IgD-negative memory B cell (primary cell): ENCODE measurements at places on chromosomes 4 and X. TPM values are rescaled to one million over a fixed set of nuclear protein-coding genes. Genes with fewer than 3 reads are reported as not detected.

Gene JADE1
- 34.6 TPM for polyA plus RNA-seq

Gene MAGEC2
- not detected for polyA plus RNA-seq

Gene IL2
- polyA plus RNA-seq = not detected

Gene GAGE13
- not detected for polyA plus RNA-seq

Gene PPEF2
- not detected for polyA plus RNA-seq

Gene CD99L2
- 8.9 TPM for polyA plus RNA-seq

Gene TRAM1L1
- not detected for polyA plus RNA-seq

Gene ENOX2
- polyA plus RNA-seq = 19.1 TPM

Gene PRDM8
- polyA plus RNA-seq = 3.8 TPM

Gene STAP1
- polyA plus RNA-seq = 110 TPM

Gene CXCL10
- polyA plus RNA-seq = 0.58 TPM

Gene ADH1B
- not detected for polyA plus RNA-seq

Gene CSAG3
- not detected for polyA plus RNA-seq

Gene NRK
- polyA plus RNA-seq = not detected

Gene SULT1B1
- 0.31 TPM for polyA plus RNA-seq

Gene GLUD2
- polyA plus RNA-seq = 0.20 TPM

Gene PPP2R2C
- polyA plus RNA-seq = not detected
